Placental epithelial cell (primary cell): ENCODE measurements at places on chromosomes 7 and 10. TPM values are rescaled to one million over a fixed set of nuclear protein-coding genes. Genes with fewer than 3 reads are reported as not detected.

LIPN gene
- not detected in 2 replicates for total RNA-seq

IGFBP3 gene
- 1,166 and 1,564 TPM in 2 replicates for total RNA-seq

PCGF5 gene
- 7.7 and 9.8 TPM in 2 replicates for total RNA-seq

TRIM24 gene
- 34.2 and 40.2 TPM in 2 replicates for total RNA-seq

C10orf105 gene
- not detected in 2 replicates for total RNA-seq

OR2A1 gene
- total RNA-seq = not detected in 2 replicates

TMEM196 gene
- not detected in 2 replicates for total RNA-seq

ARHGAP22 gene
- total RNA-seq = 0.39 and 1.4 TPM in 2 replicates

MEIG1 gene
- not detected in 2 replicates for total RNA-seq

ACTR1A gene
- 80.5 and 158 TPM in 2 replicates for total RNA-seq

NACAD gene
- 6.3 and 7.6 TPM in 2 replicates for total RNA-seq

ANK3 gene
- 109 and 239 TPM in 2 replicates for total RNA-seq

PITRM1 gene
- total RNA-seq = 57.7 and 106 TPM in 2 replicates

GPER1 gene
- total RNA-seq = under 0.01 and 0.33 TPM in 2 replicates

MBL2 gene
- total RNA-seq = not detected in 2 replicates

MYL10 gene
- total RNA-seq = not detected in 2 replicates

PNLIPRP2 gene
- not detected in 2 replicates for total RNA-seq

FGFR2 gene
- total RNA-seq = 16.1 and 32.0 TPM in 2 replicates

OR2A5 gene
- not detected in 2 replicates for total RNA-seq

CNPY1 gene
- total RNA-seq = not detected in 2 replicates

WDR86 gene
- 13.7 TPM in 1 of 2 replicates, not detected in the other for total RNA-seq

TMEM254 gene
- total RNA-seq = 13.0 and 14.6 TPM in 2 replicates

MMP21 gene
- 0.11 TPM in 1 of 2 replicates, not detected in the other for total RNA-seq

DNAJC12 gene
- not detected in 2 replicates for total RNA-seq

GNAI1 gene
- 12.8 and 13.7 TPM in 2 replicates for total RNA-seq

ADCY1 gene
- under 0.01 and 0.22 TPM in 2 replicates for total RNA-seq

ITPRID1 gene
- total RNA-seq = under 0.01 TPM in 1 of 2 replicates, not detected in the other

LRRC72 gene
- total RNA-seq = not detected in 2 replicates

FXYD4 gene
- total RNA-seq = not detected in 2 replicates

BHLHA15 gene
- 0.98 TPM in 1 of 2 replicates, not detected in the other for total RNA-seq

ZNF503 gene
- 14.1 and 18.1 TPM in 2 replicates for total RNA-seq

SH2D4B gene
- under 0.01 and 0.22 TPM in 2 replicates for total RNA-seq

KCND2 gene
- total RNA-seq = not detected in 2 replicates

GRID2IP gene
- total RNA-seq = under 0.01 TPM in 1 of 2 replicates, not detected in the other

OR2A42 gene
- total RNA-seq = not detected in 2 replicates

PRRT4 gene
- 0.39 and 0.98 TPM in 2 replicates for total RNA-seq

ZNF138 gene
- 2.8 and 4.3 TPM in 2 replicates for total RNA-seq

KMT2E gene
- 77.3 and 98.9 TPM in 2 replicates for total RNA-seq

DNA2 gene
- 5.0 and 6.7 TPM in 2 replicates for total RNA-seq

PIK3CG gene
- total RNA-seq = not detected in 2 replicates

SRPK2 gene
- total RNA-seq = 31.6 and 33.4 TPM in 2 replicates

VPS50 gene
- 21.6 and 25.4 TPM in 2 replicates for total RNA-seq

LHFPL3 gene
- not detected in 2 replicates for total RNA-seq

ADARB2 gene
- total RNA-seq = not detected in 2 replicates

CNTNAP2 gene
- not detected in 2 replicates for total RNA-seq
